Esophagus mucosa (tissue), 1 donor: ENCODE measurements at places on chromosomes 5 and 9. TPM values are rescaled to one million over a fixed set of nuclear protein-coding genes. Genes with fewer than 3 reads are reported as not detected.

Gene SHB
- 34.0 TPM for total RNA-seq

Gene DMRT3
- not detected for total RNA-seq

Gene MEF2C
- 4.5 TPM for total RNA-seq

Gene PAXX
- 33.1 TPM for total RNA-seq

Gene RIC1
- 14.1 TPM for total RNA-seq

Gene ACTL7B
- not detected for total RNA-seq

Gene SGCD
- 0.52 TPM for total RNA-seq

Gene C9orf43
- 0.36 TPM for total RNA-seq

Gene FCN1
- 0.12 TPM for total RNA-seq

Gene MSMP
- total RNA-seq: not detected

Gene FBXO4
- 12.5 TPM for total RNA-seq

Gene PCDHGB6
- total RNA-seq: 3.0 TPM

Gene PIP5KL1
- total RNA-seq: 4.3 TPM
